ENCODE measurements at places on chromosomes 1 and 21.

DNA sequence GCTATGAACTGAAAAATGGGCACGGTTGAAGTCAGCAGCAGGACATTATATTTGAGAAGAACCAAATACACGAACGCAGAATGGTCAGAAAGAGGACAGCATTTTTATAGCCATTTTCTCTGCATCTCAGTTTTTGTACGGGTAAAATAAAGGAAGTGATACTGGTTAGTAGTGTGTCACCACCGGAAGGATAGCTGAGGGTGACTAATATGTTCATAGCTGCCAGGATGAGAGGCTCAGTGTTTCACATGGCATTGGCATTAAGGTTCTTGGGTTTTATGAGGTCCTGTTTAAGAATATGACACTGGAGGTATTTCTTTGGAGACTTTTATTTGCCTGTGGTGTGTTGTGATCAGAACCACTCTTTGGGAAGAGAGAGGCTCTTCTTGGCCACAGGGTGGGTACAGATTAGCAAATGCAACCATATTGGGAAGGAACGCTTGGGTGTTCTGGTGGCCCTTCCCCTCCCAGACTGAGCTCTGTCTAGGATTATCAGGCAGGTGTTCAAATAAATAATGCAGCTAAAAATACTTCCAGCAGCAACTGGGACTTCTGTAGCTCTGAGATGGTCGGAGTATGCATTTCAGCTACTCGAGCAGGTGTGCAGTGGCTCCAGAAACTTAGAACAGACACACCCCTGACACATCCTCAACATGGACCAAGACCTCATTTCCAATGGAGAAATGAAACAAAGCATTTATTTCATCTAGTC is 158.2 kb downstream of the PBX1 start:
- DNase-seq, result no peak

DNA sequence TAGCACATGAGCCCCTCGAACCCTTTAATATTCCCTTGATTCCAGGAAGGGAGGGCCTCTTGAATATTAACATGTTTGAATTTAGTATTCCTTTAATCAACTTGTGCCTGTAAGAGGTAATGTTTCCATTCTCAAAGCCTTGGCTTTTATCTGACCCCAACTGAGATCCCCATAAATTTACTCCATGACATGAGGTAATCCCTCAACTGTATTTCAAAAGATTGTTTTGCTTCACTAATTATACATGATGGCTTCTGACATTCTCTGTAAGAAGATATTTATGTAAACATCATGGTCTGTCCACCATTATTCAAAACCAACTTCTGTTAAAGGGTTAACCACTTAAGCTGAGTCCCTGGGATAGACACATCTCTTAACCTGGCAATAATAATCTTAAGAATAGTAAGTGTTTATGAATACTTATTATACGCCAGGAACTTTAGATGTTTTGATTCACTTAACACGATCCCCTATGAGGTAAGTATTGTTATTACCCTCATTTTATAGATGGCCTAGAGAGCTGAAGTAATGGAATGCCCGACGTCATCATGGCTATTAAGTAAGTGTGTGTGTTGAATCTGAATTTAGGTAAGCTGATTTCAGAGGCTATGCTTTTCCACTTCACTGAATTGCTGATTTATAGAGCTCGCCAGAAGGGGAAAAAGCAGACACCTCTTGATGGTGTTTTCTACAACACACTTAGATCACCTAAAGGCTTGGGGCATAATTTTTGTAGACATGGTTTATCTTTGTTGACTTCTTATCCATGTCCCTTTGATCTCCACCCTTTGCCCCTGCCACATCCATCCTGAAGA is 11.1 kb downstream of the KRTAP19-1 start:
- DNase-seq, result peak; percentile 14

DNA sequence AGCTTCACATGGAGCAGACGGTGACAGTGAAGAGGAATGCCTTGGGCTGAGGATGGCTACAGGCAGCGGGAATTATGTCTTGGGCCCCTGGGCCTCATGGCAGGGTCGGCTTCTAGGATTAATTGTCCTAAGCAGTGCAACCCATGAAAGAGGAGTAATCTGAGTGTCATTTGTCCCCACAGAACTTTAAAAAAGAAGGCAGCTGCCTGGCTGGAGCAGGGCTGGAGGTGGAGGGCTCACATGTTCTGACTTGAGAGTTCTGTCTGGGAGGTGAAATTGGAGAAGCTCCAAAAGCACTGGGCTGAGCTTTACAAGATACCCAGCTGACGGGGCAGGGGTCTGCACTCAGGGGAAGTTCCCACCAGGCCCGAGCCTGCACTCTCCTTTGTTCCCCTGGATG is 22.6 kb downstream of the CACNA1S start:
- no peak for DNase-seq

- DNase-seq, result no peak
These were observed 4.8 kb downstream of the GNG4 start for GRCh38 chr1:235644693-235645305.

DNA sequence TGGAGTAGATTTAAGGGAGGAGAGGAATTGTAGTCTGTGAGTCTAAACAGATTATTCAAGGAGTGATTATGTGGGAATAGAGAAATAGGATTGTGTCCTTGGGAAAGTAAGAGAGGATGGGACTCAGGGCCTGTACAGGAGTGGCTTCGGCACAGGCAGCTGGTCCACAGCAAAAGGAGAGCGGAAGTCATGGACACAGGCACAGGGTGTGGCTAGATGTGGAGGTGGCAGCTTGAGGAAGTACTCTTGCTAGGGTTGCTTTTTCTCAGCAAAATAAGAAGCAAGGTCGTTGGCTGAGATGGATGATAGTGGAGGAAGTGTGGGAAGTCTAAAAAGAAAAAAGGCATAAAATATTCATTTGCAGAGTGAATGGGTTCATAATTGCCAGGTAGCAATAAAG is 18.5 kb upstream of the ZNF648 start:
- DNase-seq, result no peak

GRCh38 chr1:12556368-12556930 is 61.6 kb downstream of the DHRS3 start:
- no peak for DNase-seq

DNA sequence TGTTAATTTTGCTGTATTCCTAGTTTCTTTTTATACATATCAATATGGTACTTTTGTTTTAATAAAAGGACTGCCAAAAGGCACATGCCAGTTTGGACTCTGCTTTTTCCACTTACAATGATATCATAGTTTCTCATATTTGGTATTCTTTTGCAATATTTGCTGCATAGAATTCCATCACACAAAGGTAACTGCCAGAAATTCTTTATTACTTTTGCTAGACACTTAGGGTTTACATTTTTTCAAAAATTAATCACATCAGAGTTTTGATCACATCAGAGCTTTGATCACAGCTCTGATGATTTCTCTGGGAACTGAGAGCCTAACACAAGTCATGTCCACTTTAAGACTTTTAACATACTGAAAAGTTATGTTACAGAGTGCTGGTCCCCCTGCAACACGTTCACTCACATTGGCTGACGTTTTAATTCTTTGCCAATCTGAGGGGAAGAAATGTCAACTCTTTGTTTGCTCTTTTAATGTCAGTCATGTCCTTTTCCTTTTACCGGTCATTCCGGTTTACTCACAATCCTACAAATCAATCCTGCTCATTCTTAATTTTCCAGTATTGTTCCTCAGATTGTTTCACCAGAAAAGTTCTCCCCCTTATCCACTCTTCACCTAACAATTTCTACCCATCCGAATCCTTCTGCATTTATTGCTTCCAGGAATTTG is 1.1 kb upstream of the CD46 start:
- no peak for DNase-seq
